ENCODE measurements at places on chromosomes 1 and 21.

DNA sequence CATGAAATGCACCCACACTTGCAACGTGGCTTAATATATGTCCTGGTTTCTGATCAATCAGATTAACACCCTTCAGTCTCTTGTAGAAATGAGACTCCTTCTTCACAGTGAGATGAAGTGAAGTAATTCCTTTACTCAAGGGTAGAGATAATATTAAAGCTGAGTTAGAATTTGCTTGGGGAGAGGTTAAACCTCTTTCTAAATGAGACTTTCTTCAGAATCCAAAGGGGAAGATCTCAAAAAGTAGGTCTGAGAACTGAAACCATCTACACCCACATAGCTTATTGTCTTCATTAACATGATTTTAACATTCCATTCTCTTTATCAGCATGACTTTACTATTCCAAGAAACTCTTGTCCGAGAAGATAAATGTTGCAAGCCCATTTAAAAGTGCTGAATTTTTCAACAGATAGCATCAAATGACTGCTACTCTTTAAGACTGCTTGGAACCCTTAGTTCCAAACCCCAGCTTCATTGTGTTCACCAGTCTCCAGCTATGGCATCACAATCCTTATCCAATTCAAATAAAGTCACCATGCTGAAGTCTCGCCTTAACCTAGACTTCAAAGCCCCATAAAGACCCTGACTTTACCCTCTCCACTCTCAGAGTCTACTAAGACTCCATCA is 19.2 kb upstream of the TRAF3IP3 start:
- DNase-seq = no peak

DNA sequence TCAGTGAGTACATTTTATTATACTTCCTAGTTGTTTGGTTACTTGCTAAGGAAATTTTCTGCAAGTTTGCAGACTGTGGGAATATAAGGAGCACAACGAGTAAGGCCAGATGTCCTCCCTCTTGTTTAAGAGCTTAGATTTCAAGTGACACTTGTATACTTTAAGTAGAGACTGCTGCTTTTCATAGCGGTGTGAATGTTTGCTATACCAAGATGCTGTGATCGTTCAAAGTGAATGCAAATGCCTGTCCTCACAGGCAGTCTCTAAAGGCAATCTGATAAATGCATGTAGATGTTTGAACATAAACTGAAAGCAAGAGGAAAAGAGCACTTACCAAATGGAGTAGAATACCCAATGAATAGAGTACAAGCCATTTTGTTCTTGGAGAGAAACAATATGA is 226.4 kb downstream of the NRIP1 start:
- no peak for DNase-seq

DNA sequence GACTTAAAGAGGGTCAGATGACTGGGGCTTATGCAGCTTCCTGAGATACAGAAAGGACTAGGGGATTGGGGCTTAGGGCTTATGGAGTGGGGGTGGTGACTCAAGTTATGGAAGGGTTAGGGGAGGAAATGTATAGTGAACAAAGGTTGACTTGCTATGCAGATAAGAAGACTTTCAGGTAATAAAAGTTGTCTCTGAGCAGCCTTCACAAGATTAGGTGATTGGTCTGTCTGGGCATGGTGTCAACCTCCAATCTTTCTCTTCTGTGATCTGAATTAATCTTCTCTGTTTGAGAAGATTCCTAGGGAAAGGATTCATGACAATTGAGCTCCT is 436.5 kb downstream of the SIPA1L2 start:
- no peak for DNase-seq

GRCh38 chr1:39136638-39137037 is 67.9 kb upstream of the MACF1 start:
- no peak for DNase-seq

GRCh38 chr1:67503974-67504373 is 73.8 kb upstream of the SERBP1 start:
- no peak for DNase-seq

GRCh38 chr1:68321084-68321685 is 88.9 kb upstream of the WLS start:
- DNase-seq = no peak

- DNase-seq = no peak
These were observed 135.0 kb downstream of the KCNJ6 start for GRCh38 chr21:37780991-37781983.

GRCh38 chr21:23384679-23385078 is 2222.6 kb downstream of the MRPL39 start:
- no peak for DNase-seq

DNA sequence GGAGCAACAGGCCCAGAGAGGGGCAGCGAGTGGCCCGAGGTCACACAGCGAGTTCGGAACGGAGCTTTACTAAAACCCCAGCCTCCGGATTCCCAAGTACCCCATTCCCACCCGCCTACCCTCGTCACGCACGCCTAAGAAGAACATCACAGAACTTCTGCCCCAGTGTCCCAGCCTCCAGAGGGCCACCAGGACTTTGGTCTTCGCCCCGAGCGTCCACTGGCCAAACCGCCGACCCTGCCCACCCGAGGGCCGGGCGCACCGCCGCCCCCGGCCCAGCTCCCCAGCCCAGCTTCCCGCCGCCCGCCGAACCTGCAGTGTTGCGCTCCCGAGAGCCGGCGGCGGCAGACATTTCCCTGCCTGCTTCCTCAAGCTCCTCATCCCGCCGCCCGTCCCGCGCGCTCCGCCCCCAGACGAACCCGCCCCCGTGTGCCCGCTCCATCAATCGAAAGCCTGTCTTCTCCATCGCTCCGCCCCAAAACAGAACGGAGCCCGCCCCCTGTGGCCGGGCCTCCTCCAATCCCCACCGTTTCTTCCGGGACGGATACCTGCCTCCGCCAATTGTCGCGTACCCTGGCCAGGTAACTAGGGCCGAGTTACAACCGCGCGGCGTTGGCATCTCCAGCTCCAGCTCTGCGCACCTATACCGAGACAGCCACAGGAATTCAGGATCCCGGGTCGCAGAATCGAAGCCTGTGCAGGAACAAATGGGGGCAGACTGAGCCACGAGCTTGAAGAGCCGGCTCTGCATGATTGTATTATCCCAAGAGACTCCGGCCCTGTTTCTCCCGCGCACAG is 15.3 kb downstream of the INPP5B start:
- peak; percentile 93 for DNase-seq

- DNase-seq = no peak
These were observed 29.9 kb downstream of the PSMG1 start for GRCh38 chr21:39153373-39153772.

GRCh38 chr1:6445062-6445763 is 20.6 kb downstream of the ESPN start:
- peak; percentile 24 for DNase-seq

GRCh38 chr1:1779320-1779675 is 1.0 kb upstream of the NADK start:
- no peak for DNase-seq

DNA sequence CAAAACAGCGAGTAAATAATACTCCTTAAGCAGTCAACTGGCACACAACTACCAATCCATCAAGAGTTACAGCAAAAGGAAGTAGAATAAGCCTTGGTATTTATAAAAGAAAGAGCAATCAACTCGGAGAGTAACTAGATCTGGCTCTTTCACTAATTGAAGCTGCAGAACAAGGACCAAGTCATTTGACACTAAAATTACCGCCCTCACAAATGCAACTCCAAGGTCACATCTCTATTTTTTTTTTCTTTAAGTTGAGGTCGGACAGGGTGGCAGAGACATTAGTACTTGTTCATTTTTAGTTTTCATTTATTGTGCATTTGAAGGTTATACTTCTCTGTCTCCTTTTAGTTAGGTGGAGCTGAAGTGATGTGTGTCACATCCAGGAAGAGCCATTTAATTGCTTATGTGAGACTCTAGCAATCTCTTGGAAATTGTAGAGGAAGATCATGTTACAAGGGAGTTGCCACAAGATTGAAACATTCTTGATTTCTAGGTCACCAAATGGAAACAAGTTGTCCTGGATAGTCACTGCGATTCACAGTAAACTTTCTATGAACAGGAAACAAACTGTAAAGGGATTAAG is 138.1 kb upstream of the ADAMTS5 start:
- no peak for DNase-seq

DNA sequence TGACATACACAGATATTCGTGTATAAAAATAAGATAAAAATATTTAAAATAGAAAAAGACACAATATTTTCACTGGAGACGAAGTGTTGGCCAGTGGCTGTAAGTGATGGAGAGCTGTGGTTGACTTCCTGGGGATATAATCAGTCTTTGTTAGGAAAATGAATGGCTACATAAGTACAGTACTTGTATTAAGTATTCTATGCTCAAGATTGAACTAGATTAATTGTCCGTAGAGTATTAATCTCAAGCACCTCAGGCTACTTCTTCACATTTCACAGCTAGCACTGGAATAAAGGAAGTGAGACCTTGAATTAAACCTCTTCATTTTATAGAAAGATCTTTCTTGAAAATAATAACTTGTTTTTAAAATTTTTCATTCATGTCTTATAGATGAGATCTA is 39.0 kb upstream of the RGS5 start:
- DNase-seq = no peak

- DNase-seq = no peak
These were observed 321.4 kb downstream of the DPYD start for GRCh38 chr1:97599447-97599846.

DNA sequence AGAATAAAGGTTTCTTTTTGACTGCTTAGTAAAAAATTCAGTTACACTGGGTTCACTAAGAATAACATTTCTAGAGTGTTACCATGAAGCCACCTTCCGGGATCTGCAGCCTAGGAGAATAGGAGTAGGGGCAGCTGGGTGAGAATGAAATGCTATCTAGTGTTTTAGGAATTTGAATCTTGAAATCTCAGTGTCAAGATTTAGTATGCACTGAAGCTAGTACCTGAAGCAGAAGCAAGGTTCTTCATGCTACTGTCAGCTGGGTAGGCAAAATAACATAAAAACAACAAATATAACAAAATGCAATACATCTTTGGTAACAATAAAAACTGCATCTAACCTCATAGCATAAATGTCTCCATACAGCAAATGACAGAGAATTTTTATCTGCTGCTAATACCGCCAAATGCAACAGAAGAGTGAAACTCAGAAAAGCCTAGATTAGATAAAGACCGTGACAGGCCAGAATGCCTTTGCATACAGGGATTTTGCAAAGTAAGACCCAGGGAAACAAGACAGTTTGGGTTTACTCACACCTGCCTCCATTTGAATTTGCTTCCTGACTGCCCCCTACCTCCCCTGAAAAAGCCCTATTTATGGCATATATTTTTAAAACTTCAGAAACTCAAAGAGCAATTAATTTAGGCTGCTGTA is 58.2 kb downstream of the GADD45A start:
- no peak for DNase-seq

DNA sequence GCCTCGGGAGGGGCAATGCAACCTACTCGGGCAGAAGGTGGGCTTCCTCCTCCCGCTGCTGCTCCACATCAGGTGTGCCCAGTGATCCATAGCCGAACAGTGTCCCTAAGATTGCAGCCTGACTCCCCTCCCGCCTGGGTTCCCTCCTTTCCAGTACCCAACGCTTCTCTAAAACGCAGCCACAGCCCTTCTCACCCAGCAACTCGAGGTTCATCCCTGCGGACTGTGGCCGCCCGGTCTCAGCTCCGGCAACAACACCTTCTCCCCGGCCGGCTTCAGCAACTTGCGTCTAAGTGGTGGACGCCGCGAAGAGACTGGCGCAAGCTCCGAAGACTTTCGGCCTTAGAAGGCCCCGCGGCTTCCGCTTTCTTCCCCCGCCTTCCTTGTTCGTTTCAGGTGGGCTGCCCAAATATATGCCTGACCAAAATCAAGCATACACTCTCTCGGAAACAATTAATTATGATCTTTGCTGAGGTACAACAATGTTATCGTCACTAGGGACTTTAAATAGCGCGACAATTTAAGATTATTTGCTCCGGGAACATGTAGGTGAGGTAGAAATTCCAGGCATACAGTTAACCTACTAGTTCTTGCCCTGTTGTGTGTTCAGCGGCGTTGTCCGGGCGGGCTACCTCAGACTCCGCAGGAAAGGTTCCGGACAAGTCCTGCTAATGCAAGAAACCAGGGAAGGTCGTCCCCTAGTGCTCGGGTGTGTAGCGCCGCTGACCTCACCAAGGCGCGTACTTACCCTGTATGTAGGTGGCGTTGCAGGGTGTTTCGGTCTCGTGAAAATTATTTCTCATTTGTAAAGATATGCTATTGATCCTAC is at the start of gene RBBP5:
RBBP5 (minus strand) TSS at position 319 of the 829 bp plus-strand sequence; CDS start at position 214, 105 bp downstream.
- peak; percentile 89 for DNase-seq

- DNase-seq = no peak
These were observed 4.9 kb upstream of the MIIP start for GRCh38 chr1:12014141-12014991.

- no peak for DNase-seq
These were observed 23.8 kb upstream of the LDLRAP1 start for GRCh38 chr1:25519624-25520023.

- DNase-seq = no peak
These were observed at the start of gene ECE1 for GRCh38 chr1:21289700-21290545. Gene ECE1, minus strand, starts transcription at chr1:21290463. Its CDS starts 49 bp downstream, at chr1:21290414.

DNA sequence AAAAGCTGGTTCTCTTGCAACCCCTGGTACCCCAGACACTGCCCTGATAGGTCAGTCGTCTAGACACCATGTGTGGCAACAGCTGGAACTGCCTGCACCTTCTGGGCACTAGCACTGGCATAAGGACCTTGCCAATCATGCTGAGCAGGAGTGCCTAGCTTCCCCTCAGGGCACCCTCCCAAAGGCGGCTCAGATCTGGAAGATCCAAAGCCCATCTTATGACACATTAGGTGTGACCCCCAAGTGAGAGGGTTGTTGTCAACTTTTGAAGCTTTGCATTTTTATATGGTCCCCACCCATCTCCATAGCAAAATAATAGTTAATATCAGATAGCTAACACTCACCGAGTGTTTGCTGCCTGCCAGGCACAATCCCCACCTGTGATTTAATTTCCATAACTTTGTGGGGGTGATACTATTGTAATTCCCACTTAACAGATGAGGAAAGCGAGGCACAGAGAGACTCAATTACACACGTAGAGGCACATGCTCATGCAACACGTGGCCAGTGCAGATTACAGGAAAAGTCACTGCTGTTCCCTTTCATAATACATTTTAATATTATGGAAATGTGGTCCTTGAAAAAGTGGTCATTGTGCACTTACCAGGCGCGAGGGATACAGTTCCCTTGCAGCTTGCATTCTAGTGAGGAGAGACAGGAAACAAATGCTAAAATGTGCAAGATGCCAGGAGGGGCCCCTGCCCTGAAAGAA is 25.8 kb downstream of the EXOC8 start:
- DNase-seq = no peak

GRCh38 chr1:203217668-203218067 is 11.8 kb downstream of the CHIT1 start:
- no peak for DNase-seq

DNA sequence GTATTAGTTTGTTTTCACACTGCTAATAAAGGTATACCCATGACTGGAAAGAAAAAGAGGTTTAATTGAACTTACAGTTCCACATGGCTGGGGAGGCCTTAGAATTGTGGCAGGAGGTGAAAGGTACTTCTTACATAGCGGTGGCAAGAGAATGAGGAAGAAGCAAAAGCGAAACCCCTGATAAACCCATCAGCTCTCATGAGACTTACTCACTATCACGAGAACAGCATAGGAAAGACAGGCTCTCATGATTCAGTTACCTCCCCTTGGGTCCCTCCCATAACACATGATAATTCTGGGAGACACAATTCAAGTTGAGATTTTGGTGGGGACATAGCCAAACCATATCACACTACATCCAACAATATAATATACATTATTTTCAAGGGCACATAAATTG is 145.7 kb upstream of the BARHL2 start:
- DNase-seq = no peak

Measured in activated naive CD8-positive, alpha-beta T cell treated with anti-CD3 and anti-CD28 coated beads, Interleukin-2, amount 50 U/mL, for 16 hours (primary cell).